Karpas-422 (cell line): ENCODE measurements at places on chromosomes 2 and 18.

GRCh38 chr2:109155553-109156451 lies 26.8 kb downstream of the SH3RF3 start:
- no peak for DNase-seq

DNA sequence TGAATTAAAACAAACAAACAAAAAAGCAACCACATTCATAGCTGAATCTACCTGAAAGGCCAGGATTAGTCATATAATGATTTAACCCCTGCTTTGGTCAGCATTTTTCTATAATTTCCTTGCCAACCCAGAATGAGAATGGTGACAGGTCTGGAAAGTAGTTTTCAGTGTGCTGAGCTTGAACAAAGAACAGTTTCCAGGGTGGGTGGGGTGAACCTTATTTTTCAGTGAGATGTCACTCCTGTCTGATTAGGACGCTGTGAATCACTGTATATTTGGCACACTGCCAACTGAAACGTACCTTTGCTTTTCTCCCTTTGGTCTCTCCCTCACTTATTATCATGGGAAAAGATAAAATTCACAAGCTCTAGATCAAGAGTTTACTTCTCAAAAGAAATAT lies 35.0 kb upstream of the DSC1 start:
- peak; percentile 74 for DNase-seq

DNA sequence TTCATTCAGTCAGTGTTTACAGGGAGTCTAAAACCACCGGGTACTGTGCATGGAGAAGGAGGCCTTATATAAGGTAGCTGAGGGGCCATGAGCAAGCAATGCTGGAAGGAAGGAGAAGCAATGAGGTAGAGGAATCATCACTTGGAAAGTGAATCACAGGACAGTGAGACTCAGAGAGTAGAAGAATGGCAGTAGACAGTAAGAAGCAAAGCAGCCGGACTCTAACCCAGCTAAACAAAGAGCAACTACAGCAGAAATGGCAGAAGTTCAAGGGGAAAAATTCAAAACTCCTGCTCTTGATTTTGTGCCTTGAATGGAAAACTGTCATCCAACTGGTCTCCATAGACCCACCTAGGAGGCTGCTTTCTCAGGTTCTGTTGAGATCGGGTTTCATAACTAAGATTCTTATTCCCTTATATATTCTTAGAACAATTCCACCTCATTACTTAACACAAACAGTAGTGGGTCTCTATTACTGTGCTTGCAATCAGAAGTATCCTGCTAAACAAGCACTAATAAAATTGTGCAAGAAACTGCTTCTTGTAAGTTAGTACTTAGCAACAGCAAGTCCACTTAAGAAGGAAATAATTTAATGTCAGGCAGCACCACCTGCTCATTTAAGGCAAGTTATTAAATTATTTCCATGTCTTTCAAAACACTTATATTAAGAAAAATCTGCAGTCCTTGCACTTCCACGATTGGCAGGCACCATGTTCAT lies 68.0 kb downstream of the RBMS1 start:
- no peak for DNase-seq

- DNase-seq: no peak
Measured at GRCh38 chr2:70964133-70964532, 14.3 kb upstream of the ANKRD53 start.

DNA sequence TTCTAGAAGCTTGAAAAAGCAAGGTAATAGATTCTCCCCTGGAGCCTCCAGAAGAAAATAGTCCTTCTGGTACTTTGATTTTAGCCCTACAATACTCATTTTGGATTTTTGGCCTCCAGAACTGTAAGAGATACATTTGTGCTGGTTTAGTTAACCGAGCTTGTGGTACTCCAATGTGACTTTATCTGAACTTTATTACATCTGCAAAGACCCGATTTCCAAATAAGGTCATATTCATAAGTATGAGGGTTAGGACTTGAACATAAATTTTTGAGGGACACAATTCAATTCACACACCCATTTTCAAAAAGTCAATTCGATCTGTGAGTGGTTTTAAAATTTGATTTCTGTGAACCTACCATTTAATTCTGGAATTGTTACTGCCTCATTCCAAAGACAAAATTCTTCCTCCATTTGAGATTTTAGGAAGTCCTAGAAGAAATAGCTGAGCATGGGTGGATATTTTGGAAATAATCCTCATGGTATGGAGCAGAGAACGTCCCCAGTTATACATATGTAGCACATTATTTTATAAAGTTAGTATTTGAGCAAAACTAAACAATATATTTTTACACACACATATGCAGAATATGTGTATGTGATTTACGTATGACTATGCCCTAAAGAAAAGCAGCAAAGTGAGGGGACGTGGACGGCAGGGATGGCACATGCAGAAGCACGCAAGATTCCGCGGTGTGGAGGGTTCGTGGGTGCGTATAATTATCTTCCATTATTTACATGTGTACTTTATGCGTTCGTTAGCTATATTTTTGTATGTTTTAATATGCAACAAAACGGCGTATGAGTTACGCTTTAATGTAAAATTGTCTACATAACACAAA lies 905 bp upstream of the NUP35 start:
- no peak for DNase-seq

GRCh38 chr2:205056151-205056561 lies 510.9 kb downstream of the PARD3B start:
- DNase-seq: no peak

GRCh38 chr2:63776382-63776781 lies 65.3 kb upstream of the UGP2 start:
- no peak for DNase-seq

- no peak for DNase-seq
Measured at GRCh38 chr2:13819896-13820295, 812.6 kb upstream of the LRATD1 start.

DNA sequence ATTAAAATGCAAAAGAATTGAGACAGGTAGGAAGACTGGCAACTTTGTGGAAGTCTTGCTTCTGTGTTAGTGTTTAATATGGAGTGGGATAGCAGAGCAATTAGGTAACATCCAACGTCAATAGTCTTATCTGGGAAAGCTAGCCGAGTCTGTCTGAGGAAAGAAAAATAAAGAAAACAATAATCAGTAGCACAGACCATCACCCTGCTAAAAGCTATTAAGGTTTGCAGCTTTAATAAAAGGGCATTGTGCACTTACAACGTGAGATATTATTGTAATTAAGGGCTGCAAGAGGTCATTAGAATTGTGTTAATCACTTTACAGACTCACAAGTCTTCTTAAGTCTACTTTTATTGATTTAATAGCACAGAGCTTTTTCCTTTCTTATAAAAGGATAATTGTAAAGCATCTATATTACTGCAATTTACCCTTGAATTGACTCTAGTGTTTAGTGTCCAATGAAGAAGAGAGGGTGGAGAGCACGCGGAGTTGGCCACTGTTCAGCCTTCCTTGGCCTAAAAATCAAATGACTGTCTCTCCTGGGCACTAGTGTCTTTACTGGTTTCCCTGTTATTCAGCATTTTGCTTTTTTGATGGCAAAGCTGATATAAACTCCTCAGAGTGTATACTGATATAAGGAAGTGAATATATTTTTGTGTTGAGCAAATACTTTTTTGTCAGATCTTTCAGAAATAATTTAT lies 2.0 kb downstream of the CDH7 start:
- no peak for DNase-seq

DNA sequence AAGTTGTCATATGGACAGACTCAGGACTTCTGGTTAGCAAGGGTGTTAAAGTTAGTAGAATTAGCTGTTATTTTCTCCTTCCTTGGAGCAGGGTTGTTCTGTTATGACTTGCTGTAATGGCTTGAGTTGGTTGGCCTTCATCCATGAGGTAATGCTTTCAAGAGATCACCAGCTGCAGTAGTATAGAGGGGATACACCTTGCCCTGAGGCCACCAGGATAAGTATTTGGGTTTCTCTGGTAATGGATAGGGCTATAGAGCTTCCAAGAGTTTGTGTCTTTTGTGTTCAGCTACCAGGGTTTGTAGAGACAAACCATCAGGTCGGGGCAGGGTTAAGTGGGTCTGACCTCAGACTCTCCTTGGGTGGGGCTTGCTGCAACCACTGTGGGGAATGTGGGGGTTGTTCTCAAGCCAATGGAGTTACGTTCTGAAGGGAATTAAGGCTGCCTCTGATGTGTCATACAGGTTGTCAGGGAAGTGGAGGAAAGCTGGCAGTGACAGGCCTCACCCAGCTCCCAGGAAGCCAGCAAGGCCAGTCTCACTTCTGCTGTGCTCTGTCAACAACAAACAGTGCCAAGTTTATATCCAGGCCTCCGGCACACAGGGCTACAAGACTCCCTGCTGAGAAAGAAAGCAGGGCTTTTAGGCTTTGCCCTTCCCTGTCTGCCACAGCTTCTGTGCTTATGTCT lies 356.6 kb downstream of the SPAG16 start:
- no peak for DNase-seq

- no peak for DNase-seq
Measured at GRCh38 chr2:217997510-217997909, 5.3 kb downstream of the TNS1 start.

DNA sequence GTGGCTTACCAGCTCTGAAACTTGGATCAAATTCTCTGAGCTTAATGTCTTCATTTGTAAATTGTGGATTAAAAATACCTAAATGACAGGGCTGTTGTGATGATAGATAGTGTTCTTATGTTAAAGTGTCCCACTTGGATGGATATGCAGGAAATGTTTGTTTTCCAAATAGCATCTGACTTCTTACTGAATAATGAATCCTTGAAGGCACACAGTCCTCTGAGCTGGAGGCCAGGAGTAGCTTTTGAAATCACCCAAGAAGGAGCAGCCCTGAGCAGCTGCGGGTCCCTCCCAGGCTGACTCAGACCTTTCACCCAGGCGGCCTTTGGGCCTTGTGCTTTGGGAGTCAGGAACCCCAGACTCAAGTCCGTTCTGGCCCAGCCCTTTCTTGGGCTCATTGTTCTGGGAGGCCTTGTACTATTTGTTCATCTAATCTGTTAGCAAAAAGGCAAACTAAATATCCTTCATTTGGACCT lies 173.0 kb upstream of the GATA6 start:
- no peak for DNase-seq

GRCh38 chr18:44805643-44806042 lies 125.0 kb downstream of the SETBP1 start:
- DNase-seq: no peak

DNA sequence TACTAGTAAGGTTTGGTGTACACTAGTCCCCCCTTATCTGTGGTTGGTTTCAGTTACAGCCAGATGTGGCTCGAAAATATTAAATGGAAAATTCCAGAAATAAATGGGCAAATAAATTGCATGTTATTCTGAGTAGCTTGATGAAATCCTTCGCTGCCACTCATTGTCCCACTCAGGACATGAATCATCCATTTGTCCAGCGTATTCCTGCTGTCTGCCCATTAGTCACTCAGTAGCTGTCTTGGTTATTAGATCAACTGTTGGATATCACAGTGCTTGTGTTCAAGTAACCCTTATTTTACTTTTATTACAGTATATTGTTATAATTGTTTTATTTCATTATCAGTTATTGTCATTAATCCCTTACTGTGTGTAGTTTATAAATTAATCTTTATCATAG lies 21.7 kb downstream of the ZDBF2 start:
- DNase-seq: no peak

- no peak for DNase-seq
Measured at GRCh38 chr2:158501301-158501700, 44.5 kb downstream of the PKP4 start.

DNA sequence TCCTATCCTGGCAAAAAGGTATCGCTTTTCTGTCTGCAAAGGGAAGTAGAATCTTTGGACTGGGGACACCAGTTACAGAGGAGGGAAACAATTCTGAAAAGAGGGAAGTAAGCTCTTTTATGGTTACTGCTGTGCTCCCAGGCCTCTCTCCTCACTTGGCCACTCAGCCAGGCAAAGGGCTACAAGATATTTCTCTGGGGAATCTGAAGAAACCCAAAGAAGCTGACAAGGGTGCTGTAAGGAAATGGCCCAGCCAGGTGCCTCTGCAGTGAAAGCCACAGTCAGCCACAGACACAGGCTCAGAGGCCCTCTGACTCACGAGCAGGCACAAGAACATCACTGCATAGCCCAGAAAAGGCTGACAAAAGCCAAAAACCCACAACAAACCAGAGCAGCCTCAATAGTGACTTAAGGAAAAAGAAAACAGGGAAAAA lies 5.8 kb downstream of the HDLBP start:
- peak; percentile 88 for DNase-seq

DNA sequence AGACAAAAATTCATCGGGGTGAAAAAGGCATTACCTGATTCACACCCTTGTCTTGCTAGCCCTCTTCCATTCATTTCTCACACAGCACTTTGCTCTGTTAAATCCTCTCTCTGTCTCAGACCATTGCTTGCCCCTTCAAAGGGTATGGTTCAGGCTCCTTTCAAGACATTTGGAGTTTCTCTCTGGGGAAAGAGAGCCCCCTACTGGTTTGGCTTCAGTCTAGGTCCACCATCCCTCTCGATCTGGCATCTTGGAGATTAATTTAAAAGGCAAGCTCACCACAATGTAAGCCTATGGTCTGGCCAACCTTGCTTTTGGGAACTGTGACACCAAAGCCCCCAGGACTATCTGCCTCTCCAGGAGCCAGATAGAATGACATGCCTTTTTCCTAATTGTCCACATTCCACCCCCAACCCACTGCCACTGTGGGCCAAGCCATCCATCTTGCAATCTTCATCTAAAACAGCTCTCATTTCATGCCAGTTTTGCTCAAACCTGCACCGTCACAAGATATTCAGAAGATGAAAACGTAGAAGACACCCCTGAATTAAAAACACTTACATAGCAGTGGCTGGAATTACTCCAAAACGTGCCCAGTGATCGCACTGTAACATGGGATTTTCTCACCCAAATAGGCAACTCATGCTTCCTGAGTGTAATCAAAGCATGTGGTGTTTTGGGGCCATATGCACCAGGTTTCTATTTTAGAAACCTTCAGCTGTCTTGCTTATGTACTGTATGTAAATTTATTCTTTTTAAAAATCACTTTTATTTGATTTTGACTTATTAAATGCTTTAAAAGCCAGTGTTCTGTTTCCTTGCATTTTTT lies 93.9 kb downstream of the FARSB start:
- DNase-seq: peak; percentile 84

- no peak for DNase-seq
Measured at GRCh38 chr2:171297956-171298355, 135.8 kb downstream of the METTL8 start.

DNA sequence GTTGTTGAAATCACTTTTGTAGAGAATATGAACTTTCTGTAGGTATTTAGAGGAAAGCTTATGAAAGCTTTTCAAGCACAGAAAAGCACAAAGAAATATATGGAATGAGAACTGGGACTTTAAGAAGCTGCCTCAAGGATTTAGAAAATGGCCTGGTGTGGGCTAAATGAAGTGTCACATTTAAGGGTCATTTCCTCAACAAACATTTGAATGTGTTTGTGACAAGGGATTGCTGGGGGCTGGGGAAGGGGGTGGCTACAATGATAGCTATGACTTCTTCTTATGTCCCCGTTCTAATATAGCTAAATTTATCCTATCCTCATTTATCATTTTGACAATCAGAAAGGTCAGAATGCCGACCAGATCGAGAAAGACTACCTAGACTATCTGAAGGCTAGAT lies 69.2 kb downstream of the DLGAP1 start:
- no peak for DNase-seq
